Glutamatergic neuron (in vitro differentiated cells): ENCODE measurements at places on chromosomes 3 and 15.
A peak's percentile ranks its signal among the peaks of the same experiment; 100 is the strongest.

DNA sequence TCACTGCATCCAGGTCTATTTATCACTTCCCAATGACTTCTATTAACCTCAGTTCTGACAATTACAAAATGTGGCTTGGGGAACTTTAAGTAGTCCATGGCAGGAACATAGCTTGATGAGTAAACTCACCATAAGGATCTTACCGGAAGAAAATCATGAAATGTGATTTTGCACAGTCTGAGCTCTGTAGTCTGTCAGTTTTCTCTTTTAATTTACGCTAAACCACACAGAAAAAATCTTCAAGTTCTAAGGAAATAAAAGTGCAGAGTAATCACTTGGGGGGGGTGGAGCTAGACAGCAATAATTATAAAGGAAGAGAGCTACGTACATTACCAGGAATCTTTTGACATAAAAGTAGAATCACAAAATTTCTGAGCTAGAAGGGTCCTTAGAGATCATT is 9.2 kb downstream of the TBC1D5 start:
- no peak for DNase-seq

DNA sequence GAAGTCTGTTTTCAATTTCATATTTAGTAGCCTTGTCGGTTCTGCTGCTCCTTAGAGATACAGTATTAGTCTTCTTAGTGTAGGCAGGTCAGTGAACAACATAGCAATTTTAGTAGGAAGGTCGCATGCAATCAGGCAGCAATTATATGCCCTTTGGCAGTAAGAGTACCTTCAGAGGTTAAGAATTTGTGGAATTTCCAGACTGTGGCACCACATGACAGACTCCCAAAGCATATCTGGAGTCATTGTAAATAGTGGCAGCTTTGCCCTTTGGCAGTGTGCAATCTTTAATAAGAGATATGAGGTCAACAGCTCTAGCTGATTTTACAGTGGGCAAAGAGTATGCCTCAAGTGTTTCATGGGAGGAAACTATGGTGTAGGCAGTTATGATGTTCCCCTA is 1532.5 kb upstream of the CADM2 start:
- no peak for DNase-seq

DNA sequence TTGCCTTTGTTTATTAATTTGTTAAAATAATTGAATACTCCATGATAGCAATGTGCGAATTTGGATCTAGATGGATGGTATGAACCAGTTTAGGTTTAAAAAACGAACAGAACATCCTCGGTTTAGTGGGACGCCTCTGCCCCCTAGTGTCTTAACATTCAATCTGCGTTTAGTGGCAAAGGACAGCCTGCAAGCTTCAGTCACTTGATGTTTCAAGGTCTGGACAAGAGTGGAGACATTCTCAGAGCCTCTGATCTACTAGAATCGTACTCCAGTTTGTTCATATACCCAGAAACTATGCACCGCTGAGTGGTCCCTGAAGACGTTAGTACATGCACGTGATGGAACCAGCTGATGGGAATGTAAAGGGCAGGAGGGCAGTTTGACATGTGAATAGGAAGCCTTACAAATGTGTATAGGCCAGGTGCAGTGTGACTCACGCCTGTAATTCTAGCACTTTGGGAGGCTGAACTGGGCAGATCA is 17.8 kb upstream of the ATP13A4 start:
- peak; percentile 64 for DNase-seq

GRCh38 chr3:136672457-136672856 is 79.7 kb downstream of the STAG1 start:
- DNase-seq, result no peak

DNA sequence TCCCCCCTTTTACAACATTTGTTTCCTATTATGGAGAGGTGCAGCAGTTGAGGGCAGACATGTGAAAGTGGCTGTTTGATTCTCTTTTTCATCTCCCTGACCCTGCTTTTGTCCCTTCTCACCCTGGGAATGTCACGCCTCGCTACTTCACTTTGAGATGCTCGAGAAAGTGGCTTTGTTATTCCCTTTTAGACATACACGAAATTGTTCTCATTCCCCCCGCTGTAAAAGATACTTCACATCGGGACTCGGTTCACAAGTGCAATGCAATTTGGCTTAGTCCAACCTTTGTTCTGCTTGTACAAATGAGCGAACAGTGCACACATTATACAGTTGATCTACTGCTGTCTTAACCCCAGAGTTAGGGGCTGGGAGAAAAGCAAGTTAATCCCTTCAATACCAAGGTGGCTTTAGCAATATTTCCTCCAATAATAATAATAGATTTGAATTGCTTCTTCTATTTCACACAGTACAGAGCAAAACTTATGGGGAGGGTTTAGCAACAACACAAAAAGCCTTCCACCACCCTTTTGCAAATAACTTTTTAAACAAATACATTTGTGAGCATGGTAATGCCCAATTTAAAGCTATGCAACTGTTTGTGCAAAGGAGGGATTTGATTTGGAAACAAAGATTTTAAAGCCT is 5.7 kb upstream of the FOXB1 start:
- DNase-seq, result no peak

DNA sequence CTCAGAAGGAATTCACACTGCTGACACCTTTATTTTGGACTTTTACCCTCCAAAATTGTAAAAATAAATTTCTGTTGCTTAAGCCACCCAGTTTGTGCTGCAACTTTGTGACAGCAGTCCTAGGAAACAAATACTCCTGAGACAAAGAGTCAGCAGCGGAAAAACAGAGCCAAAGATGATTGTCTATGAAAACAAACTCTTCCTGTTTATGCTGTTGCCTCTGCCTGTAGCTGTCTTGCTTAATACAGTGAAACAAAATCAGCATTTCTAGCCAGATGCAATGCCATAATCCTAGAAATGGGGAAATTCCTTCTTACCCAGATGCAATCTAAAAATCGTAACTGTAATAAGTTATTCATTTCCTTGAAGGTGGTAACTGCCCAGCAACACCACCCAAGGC is 387.5 kb upstream of the ATP11B start:
- DNase-seq, result no peak

- no peak for DNase-seq
These were observed 36.4 kb upstream of the BNC1 start for GRCh38 chr15:83320844-83321243.

- DNase-seq, result no peak
These were observed 110.5 kb downstream of the PGPEP1L start for GRCh38 chr15:98896802-98897732.

- no peak for DNase-seq
These were observed 120.5 kb downstream of the KBTBD8 start for GRCh38 chr3:67118635-67119034.

DNA sequence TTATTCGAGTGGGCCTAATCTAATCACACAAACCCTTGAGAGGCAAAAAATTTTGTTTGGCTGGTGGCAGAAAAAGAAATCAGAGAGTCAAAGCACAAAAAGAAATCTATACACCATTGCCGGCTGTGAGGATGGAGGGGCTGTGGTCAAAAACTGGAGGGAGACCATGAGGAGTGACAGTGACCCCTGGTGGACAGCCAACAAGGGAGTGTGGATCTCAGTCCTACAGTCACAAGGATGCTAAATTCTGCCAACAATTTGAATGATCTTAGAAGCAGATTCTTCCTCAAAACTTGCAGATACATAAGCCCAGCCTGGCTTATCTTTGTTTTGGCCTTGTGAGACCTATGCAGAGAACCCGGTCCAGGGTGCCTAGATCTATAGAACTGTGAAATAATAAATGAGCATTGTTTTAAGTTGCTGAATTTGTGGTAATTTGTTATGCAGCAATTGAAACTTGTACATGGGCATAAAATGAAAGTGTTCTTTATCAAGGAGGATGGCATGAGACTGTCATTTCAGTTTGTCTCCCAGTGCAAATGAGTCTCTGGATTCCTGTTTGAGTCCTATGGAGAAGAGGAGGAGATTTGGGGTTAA is 103.0 kb upstream of the ARHGEF26 start:
- DNase-seq, result peak; percentile 83

GRCh38 chr3:57059411-57059810 is 1.1 kb upstream of the SPATA12 start:
- DNase-seq, result no peak

- DNase-seq, result no peak
These were observed 31.9 kb downstream of the UBE2E1 start for GRCh38 chr3:23837691-23838090.

GRCh38 chr3:160400702-160401150 is 1.3 kb downstream of the SMC4 start:
- peak; percentile 60 for DNase-seq

DNA sequence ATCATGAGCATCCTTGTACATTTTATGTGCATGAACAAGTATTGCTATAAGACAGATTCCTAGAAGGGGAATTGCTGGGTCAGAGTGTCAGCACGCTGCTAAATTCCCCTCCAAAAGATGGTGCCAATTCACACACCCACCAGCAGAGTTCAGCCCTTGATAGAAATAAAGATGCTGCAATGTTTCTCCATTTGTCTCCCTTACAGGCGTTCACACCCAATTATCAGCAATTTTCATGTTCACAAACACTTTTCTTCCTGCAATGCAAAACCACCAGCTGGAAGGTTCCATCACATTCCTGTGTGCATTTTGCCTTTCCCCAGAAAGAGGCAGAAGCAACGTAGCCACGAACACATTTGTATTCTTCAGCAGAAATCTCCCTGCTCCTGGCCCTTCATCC is 3.3 kb upstream of the TAMM41 start:
- DNase-seq, result no peak

DNA sequence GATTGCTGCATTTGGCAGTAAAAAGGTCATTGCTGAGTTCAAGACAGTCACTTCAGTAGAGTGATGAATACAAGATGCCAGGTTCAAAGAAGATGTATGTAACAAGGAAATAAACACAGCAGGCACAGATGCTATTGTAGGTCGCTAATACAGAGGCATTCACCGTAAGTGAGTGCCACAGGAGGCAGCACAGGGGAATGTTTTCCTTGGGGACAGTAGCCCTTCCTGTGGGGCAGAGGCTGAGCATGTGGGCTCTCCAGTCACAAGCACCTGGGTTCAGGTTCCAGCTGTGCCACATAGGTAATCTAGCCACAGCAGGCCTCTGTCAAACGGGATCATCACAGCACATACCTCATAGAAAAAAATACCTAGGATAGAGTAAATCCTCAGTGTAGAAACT is 86.3 kb downstream of the RSL24D1 start:
- DNase-seq, result no peak

DNA sequence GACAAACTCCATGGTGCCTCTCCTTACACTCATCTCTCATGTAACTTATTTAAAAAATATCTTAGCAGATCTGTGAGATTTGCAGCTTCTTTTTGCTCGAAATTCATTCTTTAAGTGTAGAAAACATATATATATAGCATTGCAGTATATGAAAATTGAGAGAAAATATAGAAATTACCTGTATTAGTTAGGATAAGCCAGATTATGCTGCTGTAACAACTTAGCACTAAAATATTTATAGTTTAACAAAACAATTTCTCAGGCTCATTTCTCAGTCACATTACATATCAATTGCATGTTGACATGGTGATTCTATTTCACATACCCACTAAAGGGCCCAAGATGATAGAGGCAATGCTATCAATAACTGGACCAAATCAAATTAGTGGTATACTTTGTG is 54.7 kb downstream of the NR2F2 start:
- no peak for DNase-seq

- no peak for DNase-seq
These were observed 20.6 kb downstream of the SPSB4 start for GRCh38 chr3:141071681-141072260.

DNA sequence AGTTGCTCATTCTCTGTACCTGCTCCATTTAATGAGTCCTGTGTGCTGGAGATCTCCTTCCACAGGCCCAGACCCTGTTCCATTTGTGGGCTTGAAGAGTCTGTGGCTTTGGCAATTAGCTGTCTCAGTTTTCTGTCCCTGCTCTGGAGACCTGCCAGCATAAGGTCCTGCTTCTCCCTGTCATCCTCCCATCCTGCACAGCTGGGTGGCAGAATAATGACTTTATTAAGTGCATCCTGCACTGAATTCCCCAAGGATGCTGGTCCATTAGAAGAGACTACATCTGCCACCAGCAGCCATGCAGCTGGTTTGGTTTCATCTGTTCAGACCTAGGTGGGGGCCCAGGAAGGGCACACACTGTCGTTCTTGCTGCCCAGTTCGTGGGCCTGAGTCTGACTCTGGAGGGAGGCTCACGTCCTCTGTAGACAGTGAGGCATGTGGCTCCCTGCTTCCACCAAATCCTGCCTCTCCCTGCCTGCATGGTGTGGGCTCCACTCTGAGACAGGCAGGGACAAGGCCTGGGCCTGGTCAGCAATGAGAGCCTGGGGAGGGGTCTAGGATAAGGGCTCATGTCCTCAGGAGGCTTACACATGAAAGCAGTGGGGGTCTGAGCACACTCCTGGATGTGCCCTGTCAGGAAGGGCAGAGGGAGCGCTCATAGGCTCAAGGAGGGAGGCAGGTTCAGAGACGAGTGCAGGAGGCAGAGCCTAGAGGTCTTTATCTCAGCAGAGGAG is 78.4 kb upstream of the PRR23E start:
- DNase-seq, result peak; percentile 51

- DNase-seq, result no peak
These were observed 72.6 kb downstream of the FOXB1 start for GRCh38 chr15:60076582-60077276.

DNA sequence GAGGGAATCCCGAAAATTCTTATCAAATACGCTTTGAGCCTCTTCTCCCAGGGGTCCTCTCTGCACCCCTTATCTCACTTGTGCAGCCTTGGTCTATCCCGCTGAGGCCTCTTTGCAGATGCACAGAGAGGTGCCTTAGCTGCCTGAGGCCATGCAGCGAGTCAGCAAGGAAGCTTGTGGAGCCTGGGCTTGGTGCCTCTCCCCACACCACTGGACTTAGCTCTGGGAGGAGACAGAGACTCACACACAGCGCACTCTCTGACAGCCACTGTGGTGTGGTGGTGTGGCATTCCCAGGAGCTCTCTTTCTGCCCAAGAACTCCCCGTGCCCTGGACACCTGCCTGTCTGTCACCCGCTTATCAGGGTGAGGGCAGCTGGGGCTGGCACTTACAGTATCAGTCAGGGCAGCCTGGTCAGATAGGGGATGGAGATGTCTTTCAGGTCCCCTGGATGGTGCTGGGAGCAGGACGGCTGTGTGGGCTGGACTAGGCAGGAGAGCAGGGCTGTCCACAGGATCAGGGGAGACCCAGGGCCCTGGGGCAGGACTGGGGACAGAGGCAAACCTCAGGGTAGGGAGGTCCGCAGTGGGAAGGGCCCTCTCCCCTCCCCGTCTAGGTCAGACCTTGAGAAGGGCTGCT is 10.2 kb upstream of the LINGO1 start:
- no peak for DNase-seq

GRCh38 chr15:47885920-47886319 is 168.6 kb downstream of the SEMA6D start:
- no peak for DNase-seq

DNA sequence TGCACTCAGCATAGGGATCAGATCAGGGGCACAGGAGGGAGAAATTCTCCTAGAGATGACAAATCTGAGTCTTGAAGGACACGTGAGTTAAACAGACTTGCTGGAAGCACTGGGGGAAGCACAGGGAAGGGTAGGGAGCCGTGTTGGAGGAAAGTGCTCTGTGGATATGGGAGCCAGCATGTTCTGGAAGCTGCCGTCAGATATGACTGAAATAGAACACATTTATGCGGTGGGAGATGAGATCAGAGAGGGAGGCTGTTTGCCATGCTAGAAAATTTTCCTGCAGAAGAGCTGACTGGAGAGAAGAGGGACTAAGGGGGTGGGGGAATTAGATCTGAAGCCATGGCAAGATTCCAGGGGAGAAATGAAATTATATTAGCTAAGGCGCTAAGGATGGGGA is 1.8 kb downstream of the TAMM41 start:
- DNase-seq, result no peak
